ENCODE measurements at places on chromosomes 16 and 17.

DNA sequence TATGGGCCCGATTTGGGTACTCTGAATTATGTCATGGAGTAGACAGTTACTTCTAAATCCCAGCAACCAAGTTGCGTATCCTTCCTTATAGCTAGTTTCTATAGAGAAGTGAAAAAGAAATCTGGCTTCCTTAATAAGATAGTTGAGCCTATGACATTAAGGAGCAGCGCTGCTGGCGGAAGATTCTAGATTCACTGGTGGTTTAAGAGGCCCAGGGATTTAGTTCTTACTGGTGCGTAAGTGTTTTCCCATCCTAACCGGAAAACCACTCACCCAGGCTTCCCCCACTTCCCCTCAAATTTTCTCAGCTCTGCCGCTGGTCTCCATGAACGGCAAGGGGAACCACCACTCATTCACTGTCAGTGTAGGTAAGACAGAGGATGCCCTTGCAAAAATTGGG lies 230.4 kb downstream of the CPPED1 start:
- DNase-seq = no peak

DNA sequence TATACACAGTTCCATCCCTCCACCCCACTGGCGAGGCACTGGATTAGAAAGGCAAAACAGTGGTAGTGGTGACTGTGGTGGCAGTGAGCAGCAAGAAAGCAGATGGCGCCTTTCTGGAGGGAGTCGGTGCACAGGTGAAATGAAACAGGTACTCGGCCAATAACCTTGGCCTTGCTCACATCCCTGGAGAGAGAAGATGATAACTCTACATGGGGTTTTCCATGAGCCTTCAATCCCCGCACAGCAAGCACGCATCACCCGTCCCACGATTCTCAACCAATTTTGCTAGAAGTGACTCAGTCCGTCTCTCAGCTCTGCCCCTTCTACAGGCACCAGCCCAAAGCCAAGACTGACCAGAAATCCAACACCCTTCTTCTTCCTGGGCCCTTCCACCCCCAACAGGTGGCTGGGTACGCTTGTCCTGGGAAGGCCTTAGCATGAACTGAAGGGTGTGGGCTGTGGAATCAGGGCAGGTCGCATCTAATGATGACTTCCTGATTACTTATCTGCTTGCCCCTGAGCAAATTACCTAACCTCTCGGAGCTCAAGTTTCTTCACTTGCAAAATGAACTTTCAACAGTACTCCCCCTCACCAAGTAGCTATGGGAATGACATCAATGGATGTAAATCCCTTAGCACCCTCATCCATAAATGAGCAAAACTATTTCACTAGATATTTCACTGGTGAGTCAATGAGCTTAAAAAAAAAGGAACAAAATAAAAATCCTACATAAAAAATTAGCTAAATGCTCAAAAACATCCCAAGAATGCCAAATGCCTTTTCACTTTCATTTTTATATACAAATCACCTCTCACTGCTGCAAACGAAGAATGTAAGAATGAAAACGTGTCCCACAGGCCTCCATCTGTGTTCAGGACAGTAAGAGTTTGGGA lies 18.0 kb downstream of the XPO6 start:
- no peak for DNase-seq

DNA sequence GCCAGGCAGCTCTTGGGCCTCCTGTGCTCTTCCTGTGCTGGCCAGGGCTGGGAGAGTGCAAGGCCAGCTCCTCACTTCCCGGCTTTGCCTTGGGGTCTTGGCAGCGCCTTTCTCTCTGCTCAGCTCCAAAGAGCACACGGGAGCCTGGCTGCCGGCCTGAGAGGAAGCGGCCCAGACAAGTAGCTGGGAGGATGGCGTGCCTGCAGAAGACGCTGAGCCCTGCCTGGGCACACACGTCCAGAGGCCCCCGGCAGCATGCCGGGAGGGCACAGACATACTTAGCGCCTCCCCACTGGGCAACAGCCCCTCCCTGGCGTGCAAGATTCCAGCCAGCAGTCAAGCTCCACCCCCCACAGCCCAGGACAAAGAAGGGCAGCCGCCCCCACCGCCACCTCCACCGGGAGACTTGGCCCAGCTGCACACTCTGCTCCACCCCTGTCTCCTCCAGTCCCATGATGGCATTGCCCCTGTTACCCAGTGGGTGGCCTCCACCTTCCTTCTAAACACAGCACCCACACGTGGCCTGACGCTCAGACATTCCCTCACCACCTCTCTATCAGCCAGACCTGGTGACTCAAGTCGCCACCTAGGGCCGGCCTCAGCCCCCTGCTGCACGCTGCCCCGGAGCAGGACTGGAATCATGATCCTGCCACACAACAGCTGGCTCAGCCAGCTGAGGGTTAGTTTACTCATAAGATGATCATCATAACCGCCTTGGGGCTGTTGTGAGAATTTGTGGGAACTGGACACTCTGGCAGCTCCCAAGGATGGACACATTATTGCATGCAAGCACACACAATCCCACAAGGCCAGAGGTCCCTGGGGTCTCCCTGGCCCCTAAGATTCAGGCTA lies 12.4 kb downstream of the SGCA start:
- DNase-seq = peak; percentile 27

DNA sequence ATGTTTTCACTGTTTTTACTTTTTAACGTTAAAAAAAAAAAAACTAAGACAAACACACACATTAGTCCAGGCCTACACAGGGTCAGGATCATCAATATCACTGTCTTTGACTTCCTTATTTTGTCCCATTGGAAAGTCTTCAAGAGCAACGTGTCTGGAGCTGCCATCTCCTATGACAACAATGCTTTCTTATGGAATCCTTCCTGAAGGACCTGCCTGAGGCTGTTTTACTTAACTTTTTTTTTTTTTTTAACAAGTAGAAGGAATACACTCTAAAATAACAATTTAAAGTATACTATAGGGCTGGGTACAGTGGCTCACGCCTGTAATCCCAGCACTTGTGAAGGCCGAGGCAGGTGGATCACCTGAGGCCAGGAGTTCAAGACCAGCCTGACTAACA lies 71.8 kb upstream of the BCAR1 start:
- no peak for DNase-seq

DNA sequence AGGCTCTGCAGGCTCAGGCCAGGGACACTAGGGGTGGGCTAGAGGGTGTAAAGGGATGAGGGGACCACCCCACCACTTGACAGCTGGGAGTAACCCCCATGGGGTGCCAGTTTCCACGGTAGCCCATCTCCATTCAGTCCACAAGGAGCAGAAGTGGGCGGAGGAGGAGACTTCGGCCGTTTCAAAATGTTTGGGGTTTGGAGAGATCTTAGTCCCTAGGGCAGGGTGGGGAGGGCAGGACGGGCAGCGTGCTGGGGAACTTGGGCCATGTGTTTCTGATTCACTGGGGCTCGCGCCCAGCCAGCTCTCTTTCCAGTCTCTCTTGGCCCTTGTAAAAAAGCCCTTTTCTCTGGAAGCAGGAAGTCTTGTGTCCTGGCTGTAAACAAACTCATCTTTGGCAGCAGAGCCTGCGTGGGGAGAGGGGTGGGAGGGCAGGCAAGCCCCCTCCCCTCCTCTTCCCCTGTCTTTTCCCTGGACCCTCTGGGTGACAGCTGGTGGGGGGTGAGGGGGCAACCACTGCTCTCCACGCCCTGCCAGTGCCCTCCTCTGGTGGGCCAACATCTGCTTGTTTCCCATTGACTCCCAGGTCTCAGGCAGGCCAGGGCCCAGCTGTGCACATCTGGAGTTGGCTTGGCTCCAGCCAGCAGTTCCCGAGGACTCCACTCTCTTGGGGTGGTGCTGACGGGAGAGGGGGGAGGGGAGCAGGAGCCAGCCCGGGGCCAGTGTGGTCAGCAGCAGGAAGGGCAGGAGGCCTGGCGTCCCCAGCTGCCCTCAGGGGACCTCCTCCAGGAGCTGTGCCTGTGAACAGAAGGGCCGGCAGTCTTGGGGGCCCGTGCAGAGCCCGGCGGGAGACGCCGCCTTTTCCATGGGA lies 8.1 kb downstream of the CYGB start:
- DNase-seq = no peak

DNA sequence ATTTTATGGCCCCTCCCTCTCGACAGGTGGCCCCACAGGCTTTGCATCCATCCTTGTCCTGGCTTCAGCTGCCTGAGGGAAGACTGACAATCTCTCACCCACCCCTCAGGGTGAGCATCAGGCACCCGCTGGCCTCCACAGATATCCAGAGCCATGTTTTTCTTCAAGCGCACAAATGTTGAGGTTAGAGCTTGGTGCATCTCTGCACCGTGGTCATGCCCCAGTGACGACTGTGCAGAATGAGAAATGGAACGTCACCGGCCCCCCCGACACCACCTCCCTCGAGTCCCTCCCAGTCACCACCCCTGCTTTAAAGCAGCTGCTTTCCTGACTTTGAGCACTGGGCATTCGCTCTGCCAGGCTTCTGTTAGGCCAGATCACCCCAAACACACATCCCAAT lies 19.8 kb upstream of the TIMP2 start:
- DNase-seq = no peak

DNA sequence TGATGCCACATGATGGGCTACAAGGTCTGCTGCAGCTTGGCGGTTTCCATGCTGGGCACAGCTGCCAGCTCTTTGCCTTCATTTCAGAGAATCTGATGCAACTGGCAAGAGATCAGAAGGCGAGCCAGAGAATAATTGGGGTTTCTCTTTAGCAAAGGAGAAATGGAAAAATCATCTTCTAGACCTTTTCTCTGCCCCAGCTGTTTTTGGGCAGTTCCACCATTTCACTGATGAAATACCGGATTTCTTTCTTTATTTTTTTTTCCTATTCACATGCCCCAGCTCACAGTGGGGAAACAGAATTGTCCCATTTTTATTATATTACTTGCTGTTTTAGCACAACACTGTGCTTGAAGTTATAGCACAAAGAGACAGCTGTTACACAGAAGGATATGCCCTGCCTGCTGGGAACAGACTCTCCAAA lies 439.3 kb upstream of the GOT2 start:
- DNase-seq = no peak

GRCh38 chr16:17266608-17267313 lies 204.0 kb downstream of the XYLT1 start:
- no peak for DNase-seq

GRCh38 chr16:3161235-3162018 lies 26.6 kb upstream of the OR1F1 start:
- DNase-seq = no peak

DNA sequence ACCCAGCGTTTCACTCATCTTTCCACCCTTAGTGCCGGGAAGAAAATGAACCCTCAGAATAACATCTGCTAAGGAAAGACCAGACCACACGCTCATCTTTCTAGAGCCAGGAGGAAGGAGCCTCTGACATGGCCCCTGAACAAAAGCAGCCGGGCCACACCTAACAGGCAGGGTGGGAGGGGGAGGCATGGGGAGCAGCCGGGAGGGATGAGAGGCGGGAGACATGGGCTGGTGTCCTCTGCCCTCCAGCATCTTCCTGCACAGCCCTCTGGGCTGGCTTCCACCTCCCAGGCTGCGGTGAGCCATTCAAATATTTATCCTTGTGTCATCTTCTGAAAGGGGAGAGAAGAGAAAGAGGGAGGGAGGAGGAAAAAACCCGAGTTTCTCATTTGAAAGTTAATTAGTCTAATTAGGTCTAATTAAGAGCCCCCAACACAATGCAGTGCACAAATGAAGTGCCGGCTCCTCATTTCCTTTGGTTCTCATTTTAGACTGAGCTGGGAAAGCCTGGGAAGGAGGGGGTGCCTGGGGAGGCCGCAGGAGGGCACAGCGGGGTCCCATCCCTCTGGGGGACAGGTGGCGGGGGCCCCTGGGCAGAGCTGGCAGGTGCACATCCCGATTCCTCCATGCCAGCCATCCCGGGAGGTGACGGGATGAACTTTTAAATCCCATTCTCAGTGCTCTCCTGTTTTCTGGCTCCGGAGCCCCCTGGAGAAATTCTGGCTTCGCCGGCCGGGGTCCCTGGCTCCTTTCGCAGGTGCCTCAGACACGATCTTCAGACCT lies 90.5 kb downstream of the ENGASE start:
- no peak for DNase-seq

- no peak for DNase-seq
Measured at GRCh38 chr16:84359326-84359725, 9.0 kb upstream of the ATP2C2 start.

GRCh38 chr17:77257169-77257568 lies 116.4 kb downstream of the SEC14L1 start:
- DNase-seq = no peak

DNA sequence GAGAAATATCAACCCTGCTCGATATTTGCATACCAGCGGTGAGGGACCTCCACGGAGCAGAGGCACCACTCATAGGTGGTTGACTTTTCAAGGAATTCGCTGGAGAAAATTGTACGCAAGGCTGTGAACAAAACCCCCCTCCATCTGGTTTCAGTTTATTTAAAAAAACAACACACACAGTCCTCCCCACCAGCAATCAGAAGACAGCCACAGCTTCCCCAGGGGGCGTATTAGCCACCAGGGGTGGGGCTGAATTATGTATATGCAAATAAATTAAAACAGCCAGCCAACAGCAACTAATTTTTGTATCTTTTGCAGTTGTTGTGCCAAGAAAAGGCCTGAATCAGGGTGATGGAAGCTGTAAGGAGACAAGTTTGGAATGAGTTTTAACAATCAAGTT lies 5.9 kb upstream of the HSD11B2 start:
- DNase-seq = no peak

DNA sequence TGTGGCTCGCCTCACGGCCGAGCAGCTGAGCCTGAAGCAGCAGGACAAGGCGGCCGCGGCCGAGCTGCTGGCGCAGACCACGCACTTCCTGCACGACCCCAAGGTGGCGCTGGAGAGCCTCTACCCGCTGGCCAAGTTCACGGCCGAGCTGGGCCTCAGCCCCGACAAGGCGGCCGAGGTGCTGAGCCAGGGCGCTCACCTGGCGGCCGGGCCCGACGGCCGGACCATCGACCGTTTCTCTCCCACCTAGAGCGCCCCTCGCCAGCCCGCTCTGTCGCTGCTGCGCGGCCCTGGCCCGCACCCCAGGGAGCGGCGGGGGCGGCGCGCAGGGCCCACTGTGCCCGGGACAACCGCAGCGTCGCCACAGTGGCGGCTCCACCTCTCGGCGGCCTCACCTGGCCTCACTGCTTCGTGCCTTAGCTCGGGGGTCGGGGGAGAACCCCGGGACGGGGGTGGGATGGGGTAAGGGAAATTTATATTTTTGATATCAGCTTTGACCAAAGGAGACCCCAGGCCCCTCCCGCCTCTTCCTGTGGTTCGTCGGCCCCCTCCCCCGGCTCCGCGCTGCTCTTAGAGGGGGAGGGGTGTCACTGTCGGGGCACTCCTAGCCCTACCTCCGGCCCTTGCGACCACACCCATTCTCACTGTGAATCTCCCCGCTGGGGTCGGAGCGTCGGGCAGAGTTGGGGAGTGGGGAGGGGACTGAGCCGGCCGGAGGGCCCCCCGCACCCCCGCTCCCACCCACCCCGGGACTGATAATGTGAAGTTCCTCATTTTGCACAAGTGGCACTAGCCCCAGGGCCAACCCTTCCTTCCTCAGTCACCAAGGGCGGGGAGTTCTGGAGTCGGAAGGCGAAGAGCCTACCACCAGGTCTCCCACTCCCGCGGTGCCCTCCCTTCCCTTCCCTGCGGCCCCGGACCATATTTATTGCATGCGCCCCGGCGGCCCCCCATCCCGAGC lies 4.0 kb downstream of the HIC1 start:
- DNase-seq = peak; percentile 46
